CD8-positive, alpha-beta memory T cell (primary cell): ENCODE measurements at places on chromosomes 11 and 22. TPM values are rescaled to one million over a fixed set of nuclear protein-coding genes. Genes with fewer than 3 reads are reported as not detected.
A peak's percentile ranks its signal among the peaks of the same experiment; 100 is the strongest.

GRCh38 chr11:16986434-16987204 lies 27.6 kb downstream of the PLEKHA7 start:
- peak; percentile 33 for DNase-seq

GGTLC3 gene
- total RNA-seq = not detected

DNA sequence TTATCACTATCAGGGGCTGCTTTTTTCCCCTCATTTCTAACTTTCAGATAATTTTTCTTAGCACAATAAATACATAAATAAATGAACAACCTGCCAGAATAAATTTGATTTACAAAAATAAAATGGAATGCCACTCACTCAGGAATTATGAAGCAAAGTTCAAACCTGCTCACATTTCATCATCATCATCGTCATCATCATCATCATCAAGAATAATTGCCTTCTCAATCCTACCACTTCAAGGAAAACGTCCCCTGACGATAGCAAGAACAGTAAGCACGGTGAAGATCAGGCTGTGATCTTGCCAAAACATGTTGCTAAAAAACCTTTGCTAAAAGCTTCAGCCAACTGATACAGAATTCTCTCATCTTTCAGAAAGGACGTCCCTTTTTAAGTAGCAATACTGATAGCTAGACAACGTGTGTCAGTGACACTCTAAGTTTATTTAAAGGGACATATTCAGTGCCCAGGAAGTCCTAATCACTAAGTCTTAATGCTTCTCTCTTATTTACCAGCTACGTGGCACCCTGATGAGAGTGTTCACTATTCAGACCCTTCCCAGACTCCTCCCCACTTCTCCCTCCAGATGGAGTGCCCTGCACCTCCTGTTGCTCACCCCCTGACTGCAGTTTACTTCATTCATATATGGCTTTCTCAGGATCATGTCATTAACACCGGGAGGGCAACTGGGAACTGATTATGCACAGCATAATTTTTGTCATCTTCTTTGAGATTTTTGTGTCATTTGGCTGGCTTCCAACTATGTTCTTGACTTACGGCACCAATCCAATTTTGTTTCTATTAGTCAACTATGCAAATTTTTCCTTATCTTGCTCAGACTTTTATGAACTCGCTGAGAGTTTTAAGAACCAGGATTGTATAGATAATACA lies 200.1 kb upstream of the GUCY1A2 start:
- no peak for DNase-seq

DNA sequence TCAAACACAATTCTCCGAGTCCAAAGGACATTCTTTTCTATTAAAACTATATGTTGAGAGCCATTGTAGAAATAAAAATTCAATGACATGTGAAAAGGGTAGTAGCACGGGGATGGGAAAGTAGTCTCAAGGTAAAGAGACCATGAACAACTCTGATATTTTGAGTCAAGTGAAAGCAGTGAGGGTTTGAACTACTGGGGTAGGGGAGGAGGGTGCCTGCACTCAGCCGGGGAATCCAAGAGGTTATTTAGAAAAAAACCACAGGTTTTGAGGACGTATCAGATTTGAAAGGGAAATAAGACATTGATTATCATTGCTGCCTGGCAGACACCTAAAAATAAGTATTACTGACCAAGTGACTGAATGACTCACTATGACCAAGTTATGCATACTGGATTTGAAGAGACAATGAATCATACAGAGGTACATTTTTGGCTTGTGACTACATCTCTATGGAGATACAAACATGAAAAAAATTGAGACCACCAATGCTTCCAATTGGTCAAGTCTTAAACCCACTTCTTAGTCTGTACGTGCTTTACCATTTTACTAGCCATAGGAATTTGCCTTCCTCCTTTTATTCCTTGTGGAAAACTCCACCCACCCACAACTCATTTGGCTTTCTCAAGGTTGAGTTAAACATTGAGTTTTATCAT lies 2.2 kb upstream of the OR52H1 start:
- no peak for DNase-seq

DNA sequence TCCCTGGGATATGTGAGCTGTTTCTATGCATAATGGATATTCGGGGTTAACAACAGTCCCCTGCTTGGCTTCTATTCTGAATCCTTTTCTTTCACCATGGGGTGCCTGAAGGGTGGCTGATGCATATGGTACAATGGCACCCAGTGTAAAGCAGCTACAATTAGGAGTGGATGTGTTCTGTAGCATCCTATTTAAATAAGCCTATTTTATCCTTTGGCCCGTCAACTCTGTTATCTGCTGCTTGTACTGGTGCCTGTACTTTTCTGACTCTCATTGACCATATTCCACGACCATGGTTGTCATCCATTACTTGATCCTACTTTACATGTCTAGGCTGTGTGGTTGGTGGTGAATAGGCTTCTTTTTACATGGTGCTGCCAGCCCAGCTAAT lies 1.3 kb downstream of the TUG1 start:
- DNase-seq = no peak

DNA sequence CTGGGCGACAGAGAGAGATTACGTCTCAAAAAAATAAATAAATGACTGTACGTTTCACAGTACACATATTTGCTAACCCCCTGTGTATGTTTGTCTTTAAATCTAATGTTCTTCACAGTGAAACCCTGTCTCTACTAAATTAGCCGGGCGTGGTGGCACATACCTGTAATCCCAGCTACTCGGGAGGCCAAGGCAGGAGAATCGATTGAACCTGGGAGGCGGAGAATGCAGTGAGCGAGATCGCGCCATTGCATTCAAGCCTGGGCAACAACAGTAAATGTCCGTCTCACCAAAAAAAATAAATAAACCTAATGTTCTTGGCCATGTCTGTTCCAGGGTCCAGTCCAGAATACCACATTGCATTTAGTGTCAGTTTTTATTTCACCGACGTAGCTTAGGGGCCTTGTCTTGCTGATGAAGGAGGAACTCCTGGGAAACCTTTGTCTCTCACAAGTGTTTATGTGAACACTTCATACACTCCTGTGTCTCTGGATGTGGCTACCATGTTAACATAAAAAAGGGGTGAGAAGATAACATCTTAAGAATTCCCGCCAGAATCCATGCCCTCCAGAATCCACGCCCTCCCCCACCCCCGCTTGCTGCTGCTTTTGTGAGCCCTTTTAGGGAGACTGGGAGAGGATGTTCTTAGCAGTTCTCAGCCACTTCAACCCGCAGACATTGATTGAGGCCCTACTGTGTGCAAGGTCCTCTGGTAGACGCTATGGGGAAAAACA lies 5.0 kb upstream of the SERHL2 start:
- no peak for DNase-seq

OR51B5 gene
- not detected for total RNA-seq

UBQLN3 gene
- total RNA-seq = not detected

SCGB2A2 gene
- not detected for total RNA-seq

GRCh38 chr11:92266806-92267205 lies 42.2 kb downstream of the FAT3 start:
- no peak for DNase-seq

LRRC10B gene
- not detected for total RNA-seq

GRCh38 chr11:119423509-119424254 lies 710 bp upstream of the THY1 start:
- no peak for DNase-seq

DNA sequence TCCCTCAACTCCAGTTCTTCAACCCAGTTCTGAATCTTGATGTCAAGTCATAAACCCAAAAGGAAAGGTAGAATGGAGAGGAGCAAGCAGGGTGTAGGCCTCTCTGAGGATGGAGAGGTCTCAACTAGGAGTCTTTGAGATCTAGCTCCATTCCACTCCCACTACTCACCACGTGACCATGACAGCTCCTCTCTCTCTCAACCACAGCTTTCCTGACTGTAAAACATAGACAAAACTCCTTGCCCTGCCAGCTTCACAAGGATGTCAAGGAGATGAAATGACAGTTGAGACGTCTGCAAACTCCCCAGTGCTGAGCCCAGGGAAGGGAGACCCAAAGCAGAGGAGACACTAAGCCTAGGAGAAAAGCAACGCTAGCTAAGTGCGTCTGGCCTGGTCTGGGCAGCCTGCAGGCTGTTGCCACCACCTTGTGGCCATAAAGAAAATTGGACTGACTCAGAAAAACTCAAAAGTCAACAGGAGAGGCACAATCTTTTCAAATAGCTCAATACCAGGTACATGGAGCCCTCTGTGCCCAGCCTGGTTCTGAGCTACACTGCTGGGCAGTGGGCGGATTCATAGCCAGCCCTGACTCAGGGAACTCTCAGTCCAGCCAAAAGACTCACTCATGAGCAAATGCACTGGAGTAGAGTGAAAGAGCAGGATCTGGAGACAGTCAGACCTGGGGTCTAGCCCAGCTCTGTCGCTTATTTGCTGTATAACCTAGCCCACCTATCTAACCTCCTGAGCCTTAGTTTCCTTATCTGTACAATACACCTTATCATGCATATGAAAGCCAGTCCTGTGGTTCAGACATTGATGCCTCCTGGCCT lies 3.4 kb downstream of the CLPB start:
- DNase-seq = no peak

GPR83 gene
- not detected for total RNA-seq

PDE2A gene
- total RNA-seq = 0.66 TPM

TRIM49D1 gene
- total RNA-seq = not detected

LSP1 gene
- 226 TPM for total RNA-seq

TSPAN18 gene
- total RNA-seq = 0.60 TPM

DNA sequence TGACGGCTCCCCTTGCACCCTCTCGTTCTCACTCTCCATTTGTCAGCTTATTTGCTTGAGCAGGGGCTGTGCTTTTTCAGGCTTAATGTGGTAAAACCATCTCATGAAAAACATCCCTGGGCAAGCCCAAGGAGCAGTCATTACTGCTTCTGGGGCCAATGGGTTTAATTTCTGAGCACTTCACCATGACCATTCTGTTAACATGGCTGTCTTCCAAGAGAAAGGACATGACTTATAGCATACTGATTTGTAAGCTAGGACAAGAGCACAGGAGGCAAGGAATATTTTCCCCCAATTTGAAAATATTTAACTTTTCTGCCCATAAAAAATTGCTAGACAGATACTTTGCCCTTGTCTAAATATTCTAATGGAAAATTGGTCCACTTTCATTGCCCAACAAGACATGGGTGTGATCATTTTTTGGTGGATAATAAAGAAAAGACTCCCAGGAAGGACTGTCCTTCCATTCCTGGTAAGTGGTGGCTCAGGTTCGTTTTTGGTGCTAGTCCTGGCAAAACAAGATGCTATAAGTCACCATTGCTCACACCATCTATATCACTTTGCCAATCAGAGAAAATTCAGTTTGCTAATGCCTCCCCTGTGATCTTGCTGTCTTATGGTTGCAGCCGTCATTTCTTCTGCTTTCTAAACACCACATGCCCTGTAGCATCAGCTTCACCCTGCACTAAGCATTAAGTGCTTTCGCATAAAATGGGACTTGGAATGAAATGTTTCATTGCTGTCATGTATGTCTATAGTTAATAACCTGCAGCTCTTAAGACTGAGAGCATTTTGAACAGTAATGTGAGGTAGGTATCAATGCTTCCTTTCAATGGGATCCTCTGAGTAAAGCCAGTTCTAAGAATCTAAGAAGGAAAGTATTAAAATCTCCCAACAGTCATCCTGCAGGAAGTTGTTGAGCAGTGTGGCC lies 108.5 kb downstream of the DBX1 start:
- DNase-seq = no peak

DNA sequence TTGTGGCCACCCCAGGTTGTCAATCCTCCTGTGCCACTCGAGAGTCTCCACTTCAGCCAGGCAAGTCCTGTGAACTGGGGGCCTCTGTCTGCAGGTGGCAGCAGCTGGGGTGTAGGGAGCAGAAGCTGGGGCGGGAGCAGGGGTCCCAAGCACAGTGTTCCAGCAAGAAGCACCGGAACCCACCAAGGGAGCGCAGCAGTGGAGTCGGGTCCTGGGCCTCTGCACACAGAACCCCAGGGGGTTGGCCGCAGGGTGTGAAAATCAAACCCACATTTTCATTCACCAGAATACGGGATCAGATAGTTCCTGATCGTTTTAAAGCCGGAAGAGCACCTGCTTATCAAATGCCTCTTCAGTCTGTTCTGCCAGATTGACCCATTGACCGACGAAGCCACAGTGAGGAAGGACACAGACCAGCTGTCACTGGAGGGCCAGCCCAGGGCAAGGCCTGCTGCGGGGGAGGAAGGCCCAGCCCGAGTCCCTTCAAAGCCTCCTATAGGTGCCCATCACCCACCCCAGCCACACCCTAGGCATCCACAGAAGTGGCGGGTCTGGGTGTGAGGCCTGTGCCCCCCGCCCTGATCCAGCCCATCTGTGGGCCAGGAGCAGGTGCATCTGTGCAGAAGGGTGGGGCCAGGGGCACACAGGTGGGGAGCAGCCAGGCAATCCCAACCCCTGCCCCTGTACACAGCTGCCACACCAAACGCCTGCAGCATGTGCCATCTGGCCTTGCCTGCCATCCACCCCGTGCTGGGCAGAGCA lies 34.1 kb downstream of the RSPH14 start:
- no peak for DNase-seq

- peak; percentile 42 for DNase-seq
Observed at GRCh38 chr11:95688501-95689222, 100.9 kb downstream of the FAM76B start.

FAM118B gene
- 19.0 TPM for total RNA-seq

- no peak for DNase-seq
Observed at GRCh38 chr22:25085156-25085555, 114.5 kb upstream of the CRYBB3 start.

ADAMTS15 gene
- total RNA-seq = not detected

- DNase-seq = no peak
Observed at GRCh38 chr22:22074634-22075381, 92.2 kb upstream of the TOP3B start.

HIRA gene
- total RNA-seq = 44.8 TPM

GRCh38 chr11:79520086-79520485 lies 79.3 kb upstream of the TENM4 start:
- no peak for DNase-seq

TMEM151A gene
- not detected for total RNA-seq

DNA sequence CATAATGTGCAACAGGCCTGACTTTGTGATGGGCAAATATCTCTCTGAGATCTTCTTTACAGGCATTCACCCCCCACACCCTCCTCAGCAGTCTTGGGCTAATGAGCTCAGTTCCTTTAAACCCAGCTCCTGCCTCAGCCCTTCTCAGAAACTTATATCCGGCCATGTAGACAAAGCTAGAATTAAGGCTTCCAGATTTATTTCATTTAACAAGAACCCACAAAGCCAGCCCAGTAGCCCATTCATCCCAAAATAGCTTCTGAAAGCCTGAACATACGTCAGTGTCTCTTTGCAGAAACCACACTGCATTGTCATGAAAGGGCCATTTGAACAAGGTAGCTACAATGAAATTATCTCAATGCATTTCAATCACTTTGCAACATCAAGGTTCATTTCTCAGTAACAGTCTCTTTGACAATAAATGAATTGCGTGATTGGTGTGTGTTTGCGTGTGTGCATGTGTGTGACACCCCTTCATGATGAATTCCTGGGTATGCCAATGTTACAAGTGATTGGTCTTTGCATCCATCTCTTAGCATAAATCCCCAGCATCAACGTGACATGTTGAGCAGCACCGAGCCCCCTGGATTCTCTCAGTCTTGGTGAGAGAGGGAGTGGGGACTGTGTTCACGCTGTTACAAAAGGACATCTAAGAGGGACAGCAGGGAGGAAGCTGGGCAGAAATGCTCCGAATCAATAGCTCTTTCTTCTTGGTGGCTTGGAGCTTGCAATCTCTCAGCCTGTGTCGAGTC lies 299.6 kb downstream of the KIRREL3 start:
- DNase-seq = no peak

- no peak for DNase-seq
Observed at GRCh38 chr11:20112291-20113148, 47.8 kb downstream of the DBX1 start.

BCO2 gene
- 0.84 TPM for total RNA-seq

GRCh38 chr22:40345815-40346184 lies 500 bp upstream of the ADSL start:
- DNase-seq = peak; percentile 50

PANX2 gene
- 1.7 TPM for total RNA-seq

HBE1 gene
- not detected for total RNA-seq

TRIM6 gene
- total RNA-seq = not detected

TSKU gene
- 0.11 TPM for total RNA-seq
